Fibroblast of mammary gland (primary cell): ENCODE measurements at places on chromosomes 4 and X.

GRCh38 chr4:127988638-127989037, 23.4 kb downstream of the ABHD18 start:
- no peak for DNase-seq

- no peak for DNase-seq
These were observed 149.7 kb downstream of the PTTG2 start for GRCh38 chr4:38109896-38110295.

DNA sequence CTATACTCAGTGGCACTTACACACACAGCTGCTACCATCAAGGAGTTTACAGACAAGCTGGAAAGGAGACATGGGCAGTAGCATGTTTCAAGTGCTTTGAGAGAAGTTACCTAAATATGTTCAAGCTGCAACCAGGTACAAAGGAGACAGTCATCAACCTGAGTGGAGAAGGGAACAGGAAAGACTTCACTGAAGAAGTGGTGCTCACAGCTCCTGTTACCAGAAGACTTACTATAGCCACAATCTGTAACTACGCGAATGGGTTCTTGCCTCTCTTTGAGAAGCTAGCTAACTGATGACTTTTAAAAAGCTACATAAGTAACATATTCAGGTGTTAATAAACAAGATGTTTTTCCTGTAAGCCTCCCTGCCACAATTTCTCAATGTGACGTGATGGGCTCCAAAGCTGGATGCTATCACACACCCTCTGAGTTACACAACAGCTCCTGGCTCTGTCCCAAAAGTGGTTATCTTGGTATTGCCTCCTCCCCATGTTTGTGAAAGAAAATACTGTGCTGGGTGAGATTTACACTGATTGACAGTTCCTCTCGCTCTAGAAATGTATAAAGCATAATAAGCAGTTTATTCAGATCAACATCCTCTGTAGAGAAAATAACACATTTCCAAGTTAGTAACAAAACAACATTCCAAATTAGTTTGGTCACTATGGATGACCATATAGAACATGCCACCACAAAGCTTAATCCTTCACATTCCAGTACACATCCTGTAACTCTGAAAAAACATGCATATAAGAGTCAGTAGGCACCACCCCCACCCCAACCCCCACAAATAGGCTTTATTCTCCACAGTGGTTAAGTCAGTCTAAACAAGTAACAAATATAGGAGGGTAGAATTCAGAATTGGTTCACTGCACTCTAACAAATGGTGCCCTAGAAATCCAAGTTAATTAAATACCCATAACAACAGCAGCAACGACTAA, 81.8 kb downstream of the FRYL start:
- DNase-seq: peak; percentile 91

- peak; percentile 38 for DNase-seq
These were observed 49.4 kb downstream of the FHL1 start for GRCh38 chrX:136196691-136197155.

- no peak for DNase-seq
These were observed 11.9 kb downstream of the SH3D19 start for GRCh38 chr4:151313306-151314009.

DNA sequence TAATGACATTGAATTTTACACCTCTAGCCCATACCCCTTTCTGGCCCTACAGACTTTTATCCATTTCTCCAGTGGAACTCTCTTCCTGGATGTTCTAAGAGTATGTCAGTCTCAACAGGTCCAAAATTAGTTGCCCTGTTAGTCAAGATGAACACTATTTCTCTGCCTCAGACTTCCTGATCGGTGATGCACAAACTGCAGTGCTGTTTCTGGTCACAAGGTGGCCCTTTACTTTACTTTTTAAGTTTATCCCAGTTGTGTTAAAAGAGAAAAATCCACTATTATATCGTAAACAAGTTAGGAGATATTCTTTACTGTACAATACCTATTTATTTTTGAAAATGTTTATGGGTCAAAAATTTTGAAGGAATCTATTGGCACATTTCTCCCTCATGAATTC, 13.1 kb downstream of the TCEAL7 start:
- DNase-seq: peak; percentile 63

DNA sequence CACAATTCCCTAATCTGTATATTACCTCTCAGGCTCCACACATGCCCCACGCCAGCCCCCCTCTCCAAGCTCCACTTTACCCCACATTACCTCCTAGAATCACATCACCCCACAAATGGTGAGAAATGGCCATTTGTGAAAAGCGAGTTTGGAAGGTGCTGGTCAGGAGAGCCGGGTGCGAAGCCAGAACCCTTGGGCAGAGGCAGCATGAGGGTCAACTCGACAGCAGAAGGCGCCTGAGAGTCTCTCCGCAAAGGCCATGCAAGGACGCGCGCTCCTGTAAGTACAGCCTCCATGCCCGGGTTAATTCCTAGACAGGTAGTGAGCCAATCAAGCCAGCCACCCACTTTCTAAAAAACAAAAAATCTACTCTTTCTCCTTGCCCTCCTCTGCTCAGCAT, 42.4 kb downstream of the RHOXF2 start:
- no peak for DNase-seq

DNA sequence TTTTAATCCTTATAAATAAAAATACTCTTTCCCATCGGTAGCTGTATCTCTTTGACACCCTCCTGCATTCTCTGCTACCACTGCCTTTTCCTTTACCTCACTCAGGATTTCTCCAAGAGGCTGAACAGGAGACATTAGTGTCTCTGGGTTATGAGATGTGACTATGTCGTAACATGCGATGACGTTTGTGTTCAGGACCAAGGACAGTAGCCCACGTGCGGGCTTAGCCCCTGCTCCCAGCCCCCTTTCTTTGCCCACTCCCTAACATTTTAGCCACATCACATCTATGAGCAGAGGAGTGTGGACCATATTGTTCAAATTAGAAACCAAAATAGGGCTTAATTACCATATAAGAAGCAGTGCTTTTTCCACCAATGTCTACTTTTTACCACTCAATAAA, 369.3 kb downstream of the FBXW7 start:
- DNase-seq: peak; percentile 25

GRCh38 chrX:21996872-21997455, 35.2 kb upstream of the PHEX start:
- peak; percentile 82 for DNase-seq

DNA sequence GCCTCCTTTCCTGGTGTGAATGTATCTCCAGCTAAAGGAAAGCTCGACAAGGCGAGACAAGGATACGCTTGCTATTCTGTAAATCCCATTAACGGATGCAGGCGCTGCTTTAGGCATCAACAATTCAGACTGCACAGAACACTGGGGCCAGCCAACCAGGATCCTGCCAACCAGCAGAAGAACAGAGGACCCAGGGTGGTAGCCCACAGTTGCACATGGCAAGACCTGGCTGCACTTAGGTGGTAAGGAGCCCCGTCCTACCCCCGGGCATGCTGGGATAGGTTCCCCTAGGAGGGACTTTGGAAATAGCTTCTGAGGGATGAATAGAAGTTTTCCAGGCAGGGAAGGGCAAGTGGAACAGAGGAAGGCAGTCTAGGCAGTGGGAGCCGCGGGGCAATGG, 20.7 kb downstream of the PSAPL1 start:
- no peak for DNase-seq
